Astrocyte of the cerebellum (primary cell): ENCODE measurements at places on chromosomes 3 and 15.

DNA sequence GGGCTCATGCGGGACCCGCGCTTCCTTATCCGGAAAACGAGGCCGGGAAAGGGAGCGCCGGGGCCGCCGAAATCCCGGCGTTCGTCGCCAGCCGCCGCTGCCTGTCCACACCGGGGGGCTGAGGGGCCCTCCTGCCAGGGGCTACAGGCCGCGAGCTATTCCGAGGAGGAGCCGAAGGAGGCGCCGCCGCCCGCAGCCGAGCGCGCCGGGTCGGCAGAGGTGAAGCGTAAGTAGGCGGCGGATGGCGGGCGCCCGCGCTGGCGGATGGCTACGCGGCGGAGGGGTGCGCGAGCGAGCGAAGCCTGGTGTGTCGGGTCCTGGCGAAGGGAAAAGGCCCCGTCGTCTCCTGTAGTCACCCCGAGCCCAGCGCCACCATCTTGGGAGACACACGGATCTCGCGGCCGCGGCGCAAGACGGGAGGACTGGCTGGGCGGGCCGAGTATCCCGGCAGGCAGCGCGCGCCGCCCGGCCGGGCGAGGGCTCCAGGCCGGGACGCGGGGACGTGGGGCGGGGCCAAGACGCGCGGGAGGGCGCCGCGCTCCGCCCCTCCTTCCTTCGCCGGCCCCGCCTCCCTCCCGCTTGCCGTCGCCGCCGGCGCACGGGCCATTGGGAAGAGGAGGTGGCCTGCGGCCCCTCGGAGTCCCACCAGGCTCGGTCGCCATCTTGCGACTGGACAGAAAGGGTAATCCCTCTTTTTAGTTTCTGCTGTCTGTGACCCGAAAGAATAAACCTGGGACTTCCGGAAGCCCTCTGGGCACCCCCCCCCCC lies at the start of gene UBE3A:
Gene UBE3A, minus strand, starts transcription at position 424 of the 768 bp plus-strand sequence. CDS start 29,917 bp downstream, outside the sequence.
- DNase-seq = peak; percentile 76

GRCh38 chr3:157523814-157524213 lies 20.6 kb upstream of the VEPH1 start:
- no peak for DNase-seq

DNA sequence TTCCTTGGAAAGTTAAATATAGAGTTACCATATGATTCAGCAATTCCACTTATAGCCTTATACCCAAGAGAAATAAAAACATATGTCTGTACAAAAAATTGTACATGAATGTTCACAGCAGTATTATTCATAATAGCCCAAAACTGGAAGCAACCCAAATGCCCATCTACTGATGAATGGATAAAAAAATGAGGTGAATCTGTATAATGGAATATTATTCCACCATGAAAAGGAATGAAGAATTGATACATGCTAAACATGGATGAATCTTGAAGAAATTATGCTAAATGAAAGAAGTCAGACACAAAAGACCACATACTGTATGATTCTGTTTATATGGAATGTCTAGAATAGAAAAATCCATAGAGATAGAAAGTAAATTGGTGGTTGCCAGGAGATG lies 61.4 kb downstream of the TTC23 start:
- no peak for DNase-seq

DNA sequence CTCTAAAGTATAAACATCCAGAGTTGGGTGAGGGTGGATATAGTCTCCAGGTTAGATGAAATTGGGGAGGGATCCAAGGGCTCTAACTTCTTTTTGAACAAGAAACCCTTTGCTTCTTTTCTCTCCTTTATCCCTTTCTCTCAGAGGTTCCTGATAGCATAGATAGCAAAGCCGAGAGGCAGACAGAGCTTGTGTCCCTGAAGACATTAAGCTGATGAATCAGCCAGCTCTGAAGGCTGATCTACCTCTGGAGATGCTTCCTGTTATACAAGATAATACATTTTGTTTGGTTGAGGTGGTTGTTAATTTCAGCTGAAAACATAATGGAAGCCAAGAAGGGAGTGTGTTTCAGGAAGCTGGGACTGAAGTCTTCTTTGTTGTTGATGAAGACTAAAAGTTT lies 193.2 kb downstream of the PDCD6IP start:
- DNase-seq = no peak

DNA sequence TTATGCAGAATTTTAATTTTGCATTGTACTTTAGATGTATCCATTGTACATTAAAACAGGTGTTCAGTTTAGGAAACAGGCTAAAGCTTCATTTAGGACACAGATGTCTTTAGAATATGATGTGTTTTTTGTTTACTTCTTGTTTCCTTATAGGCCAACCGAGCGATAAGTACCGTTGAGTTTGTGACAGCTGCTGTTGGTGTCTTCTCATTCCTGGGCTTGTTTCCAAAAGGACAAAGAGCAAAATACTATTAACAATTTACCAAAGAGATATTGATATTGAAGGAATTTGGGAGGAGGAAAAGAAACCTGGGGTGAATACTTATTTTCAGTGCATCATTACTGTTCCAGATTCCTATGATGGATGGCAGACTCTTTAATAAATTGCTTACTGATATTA lies 29.4 kb downstream of the PLAAT1 start:
- DNase-seq = no peak

- peak; percentile 96 for DNase-seq
Measured at GRCh38 chr3:150293401-150294001, 114.6 kb upstream of the TSC22D2 start.

- no peak for DNase-seq
Measured at GRCh38 chr15:75943713-75944215, 40.1 kb downstream of the FBXO22 start.

DNA sequence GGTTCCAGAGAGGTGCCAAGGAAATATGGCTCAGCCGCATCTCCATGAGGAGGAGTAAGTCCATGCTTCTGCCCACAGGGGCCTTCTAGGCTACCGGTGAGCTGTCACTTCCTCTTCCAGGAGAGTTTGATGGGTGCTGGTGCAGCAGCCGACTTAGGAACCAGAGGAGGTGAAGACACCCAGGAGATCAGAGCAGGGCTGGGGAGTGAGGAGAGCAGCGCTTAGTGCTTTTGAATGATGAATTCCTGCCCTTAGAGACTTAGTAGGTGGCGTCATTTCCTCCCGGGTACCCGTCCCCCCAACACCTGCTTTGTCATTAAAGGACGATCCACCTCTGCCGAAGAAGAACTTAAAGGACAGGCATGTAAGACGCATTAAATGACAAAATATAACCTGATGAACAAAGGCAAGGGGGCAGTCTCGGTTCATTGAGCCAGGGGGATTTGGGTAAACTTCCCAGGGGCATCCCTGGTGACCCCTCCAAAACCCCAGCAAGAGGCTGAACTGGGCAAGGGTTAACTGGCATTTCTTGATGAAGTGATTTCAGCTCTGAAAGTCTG lies 67.6 kb downstream of the HES1 start:
- no peak for DNase-seq

GRCh38 chr3:50157827-50158529 lies 2.9 kb downstream of the SEMA3F start:
- no peak for DNase-seq

- DNase-seq = no peak
Measured at GRCh38 chr3:15683253-15683652, 81.7 kb downstream of the BTD start.

DNA sequence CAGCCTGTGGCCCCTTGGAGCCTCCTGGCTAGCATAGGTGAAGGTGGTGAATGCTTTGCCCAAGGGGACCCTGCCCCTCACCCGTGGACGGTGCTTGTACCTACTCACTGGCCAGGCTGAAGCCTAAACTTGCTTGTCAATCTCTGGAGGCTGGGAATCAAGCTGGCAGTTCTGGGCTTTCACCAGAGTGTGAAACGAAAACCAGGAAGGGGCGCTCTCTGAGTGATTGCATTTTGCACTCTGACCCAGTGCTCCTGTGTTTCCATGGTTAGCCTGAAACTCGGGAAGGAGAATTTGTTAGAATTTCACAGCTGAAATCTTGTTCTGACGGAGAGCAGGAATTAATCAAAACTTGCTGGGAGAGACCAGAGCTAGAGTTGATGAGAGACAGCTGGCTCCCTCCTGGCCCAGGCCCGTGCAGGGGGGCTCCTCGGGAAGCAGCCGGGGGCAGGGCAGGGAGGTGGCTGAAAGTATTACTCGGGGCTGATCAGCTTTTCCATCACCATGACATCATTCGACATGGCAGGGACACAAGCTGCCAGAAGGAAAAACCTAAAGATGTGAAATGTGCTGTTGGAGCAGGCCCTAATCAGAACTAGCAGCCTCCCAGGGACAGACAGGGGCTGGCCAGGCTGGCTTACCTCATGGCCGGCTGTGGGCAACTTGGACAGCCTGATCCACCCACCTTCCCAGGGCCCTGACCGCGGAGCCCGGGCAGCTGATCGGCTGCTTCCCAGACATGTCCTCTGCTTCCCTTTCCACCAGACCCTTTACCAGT lies 323.6 kb upstream of the CTDSPL start:
- no peak for DNase-seq

DNA sequence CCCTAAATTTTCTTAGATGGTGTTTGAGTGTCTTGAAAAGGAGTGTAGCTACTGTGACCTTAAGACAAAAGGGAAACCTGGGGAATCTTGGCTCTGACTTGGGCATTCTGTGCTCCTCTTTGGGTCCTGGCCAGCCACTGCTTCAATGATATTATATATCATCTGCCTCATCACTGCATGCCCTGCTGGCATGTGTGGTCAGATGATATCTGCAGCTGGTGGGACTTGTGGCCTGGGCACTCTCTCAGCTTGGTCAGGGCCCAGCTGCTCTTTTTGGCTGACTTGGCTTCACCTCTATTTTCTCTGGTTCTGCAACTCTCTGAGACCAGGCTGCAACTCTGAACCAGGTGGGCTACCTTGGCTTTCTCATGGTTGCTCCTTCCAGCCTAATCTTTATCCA lies 446.1 kb upstream of the RARB start:
- DNase-seq = no peak

- DNase-seq = peak; percentile 57
Measured at GRCh38 chr15:79811406-79812405, 85.1 kb downstream of the MTHFS start.

GRCh38 chr15:63086271-63086670 lies 35.4 kb upstream of the LACTB start:
- DNase-seq = no peak
